ENCODE measurements at places on chromosomes 3 and 15. TPM values are rescaled to one million over a fixed set of nuclear protein-coding genes. Genes with fewer than 3 reads are reported as not detected.
A peak's percentile ranks its signal among the peaks of the same experiment; 100 is the strongest.

GRCh38 chr15:81155375-81156218, 21.5 kb downstream of the CFAP161 start:
- DNase-seq, result peak; percentile 78

The CCNDBP1 gene
- 95.5 TPM for polyA plus RNA-seq

The LIPH gene
- polyA plus RNA-seq, result 16.2 TPM

The SEMA6D gene
- 2.4 TPM for polyA plus RNA-seq

- no peak for DNase-seq
These were observed 161.4 kb downstream of the CHST2 start for GRCh38 chr3:143280984-143281383.

DNA sequence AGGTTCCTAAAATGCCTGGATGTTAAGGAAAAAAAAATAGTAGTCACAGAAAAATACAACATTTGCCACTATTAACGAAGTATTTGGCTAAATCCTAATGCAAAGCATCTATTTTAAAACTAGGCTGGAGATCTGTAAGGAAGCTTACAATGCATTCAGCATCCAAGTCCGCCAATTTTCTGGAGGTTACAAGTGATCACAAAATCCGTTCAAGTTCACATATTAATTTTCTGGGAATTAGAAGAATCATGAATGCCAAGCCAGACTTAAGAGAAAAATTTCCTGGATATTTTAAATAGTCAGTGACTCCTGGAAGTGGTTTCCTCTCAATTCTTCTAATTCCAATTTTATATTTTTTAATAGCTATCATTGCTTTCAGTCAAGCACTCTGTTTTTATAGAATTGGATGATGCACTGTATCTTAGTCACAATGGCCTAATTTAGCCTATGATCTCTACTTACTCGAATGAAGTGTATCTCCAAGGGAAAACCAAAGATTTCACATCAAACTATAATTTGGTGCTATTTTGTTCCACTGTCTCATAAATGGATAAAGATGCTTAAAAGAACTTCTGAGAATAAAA, 60.4 kb downstream of the P3H2 start:
- DNase-seq, result no peak

The IMPG2 gene
- 0.07 TPM for polyA plus RNA-seq

The ZNF385D gene
- under 0.01 TPM for polyA plus RNA-seq

DNA sequence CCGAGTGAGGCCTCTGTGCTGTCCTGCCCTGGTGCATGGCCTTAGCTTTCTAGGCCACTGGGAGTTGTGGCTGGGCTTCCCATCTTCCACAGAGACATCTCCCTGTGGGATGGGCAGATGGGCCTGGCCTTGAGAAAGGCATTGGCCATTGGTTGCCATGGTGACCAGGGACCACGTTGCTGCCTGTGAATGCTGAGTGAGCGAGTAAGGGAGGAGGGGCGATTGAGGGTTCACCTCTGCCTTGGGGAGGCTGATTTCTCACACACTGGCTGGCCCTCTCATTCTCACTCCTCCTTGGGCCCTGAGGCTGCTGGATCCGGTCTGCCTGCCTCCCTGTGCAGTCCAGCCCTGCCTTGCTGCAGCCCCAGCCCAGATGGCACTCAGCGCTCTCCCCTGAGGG, 26.4 kb upstream of the DOCK3 start:
- DNase-seq, result no peak

The DENND6A gene
- 8.6 TPM for polyA plus RNA-seq

DNA sequence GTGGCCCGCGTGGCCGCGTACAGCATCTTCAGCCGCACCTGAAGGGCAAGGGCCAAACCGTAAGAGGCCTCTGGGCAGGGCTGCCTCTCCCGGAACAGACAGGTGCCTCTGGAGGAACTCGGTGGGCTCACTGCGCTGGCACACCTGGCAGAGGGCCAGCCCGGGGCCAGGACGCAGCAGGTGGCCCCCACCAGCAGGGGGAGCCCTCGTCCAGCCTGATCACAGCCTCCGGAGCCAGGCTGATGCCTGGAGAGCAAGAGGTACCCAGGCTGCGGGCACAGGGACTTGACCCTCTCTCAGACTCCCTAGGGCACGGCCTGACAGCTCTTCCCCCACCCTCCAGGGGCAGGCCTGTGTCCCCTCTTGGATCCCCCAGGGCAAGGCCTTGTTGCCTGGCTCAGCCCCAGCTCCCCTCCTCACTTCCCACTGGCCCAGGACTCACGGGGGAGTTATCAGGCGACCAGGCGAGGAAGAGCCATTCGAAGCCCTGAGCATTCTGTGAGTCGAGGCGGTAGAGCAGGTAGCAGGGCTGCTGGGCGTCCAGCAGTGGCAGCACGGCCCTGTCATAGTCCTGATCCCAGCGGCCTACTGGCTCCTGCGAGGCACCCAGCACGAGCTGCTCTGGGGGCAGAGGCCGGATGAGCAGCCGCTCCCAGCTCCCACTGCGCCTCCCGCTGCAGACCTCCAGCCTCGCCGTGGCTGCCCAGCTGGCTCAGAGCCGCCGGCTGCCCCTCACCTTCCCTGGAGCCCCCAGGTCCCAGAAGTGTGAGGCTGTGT, 6.2 kb upstream of the TLR9 start:
- DNase-seq, result no peak

GRCh38 chr15:47801522-47801921, 84.2 kb downstream of the SEMA6D start:
- DNase-seq, result no peak

The DYNC1LI1 gene
- polyA plus RNA-seq, result 16.2 TPM

DNA sequence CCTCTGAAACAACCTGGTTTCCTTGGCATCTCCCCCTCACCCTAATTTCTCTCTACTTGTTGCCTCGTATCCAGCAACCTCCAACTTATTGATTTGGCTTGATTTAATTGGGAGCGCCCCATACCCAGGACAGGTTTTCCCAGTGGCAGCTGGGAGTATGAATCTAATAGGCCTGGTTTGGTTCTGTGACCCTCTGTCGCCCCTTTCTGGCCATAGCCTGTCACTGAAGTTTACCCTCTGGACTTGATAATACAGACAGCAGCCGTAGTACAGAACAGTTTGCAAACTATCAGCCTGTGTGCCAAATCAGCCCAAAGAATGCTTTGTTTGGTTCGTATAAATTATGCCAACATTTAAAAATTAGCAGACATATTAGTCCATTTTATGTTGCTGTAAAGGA, 525.1 kb upstream of the GOLIM4 start:
- no peak for DNase-seq

DNA sequence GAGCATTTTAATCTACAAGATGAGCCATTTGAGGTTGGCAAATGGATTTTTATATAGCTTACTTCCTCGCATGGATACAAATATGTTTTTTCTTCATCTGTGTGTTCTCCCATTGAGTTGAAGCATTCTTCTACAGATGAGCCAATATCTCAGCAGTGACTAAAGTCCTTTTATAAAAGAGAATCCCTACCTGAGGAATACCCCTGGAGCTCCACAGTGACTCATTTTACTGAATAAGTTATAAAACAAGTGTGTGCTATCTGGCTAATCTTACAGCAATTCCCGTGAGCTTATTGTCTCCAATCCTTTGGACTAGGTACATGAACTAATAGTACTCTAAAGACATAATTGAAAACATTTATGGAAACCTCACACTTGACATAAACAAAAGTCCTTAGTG, 354.2 kb upstream of the BCHE start:
- no peak for DNase-seq

GRCh38 chr3:155861476-155862183, 7.4 kb upstream of the SLC33A1 start:
- no peak for DNase-seq

DNA sequence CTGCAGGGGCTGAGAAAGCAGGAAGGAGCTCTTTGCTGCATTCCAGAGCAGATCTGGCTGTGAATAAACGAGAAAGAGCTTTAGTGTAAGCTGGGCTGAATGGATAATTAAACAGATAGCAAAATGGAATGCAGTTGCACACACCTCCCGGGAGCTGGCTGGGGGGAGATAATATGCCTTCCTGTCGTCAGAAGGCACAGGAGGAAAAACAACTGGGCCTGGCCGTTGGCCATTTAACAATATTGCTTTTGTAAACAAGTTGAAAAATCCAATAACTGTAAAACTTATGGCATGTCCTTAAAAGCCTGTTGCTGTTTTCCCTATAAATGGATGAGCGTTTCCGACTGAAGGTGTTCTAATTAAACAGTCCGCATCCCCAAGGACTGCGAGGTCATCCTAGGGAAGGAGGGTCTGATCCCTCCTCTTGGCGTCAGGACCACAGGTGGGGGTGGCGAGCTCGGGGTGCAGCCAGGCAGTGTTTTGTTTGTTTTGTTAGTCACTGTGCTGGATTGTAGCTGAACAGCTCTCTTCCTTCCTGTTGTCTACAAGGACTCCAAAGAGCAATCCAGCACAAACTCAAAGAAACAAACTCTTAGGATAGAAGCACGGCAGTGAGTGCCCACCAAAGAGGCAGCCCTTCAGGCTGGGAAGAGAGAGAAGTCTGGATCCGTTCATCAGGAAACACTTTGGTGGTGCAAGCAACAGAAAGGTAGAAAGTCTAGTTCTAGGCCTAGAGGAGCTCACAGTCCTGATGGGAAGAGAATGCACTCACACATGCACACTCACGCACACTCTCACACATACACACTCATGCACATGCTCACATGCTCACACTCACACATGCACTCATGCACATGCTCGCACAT, 133.4 kb upstream of the SMAD3 start:
- DNase-seq, result peak; percentile 53

DNA sequence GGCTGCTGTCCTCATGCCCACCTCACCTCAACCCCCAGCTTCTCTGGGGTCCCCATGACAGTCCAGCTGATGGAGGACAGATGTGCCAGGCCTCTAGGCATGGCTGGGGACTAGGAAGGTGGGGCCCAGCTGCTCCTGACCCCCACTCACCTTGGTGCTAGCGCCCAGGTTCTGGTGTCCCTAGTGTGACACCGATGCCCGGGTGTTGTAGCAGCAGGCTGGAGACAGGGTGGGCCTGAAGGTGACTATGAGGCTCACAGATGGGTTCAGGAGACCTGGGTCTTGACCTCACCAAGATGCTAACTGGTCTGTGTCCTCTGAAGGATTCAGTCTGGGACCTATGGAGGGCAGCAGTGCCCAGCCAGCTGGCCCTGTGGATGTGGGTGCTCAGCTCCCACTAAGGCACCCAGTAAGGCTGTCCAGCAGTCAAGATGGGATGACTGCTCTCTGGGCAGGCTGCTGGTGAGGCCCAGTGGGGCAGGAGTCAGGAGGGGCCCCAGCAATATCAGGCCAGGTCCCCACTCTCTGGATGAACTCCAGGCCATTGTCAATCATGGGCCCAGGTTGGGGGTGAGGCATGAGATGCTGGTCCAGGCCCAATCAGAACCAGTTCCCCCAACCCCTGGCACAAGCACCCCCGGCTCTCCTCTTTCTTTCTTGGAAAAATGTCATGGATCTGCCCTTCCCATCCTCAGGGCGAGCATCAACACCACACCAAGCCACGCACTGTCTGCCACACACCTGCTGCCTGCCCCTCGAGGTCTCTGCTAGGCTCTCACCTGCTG, 33.0 kb downstream of the ALDH1L1 start:
- peak; percentile 52 for DNase-seq

GRCh38 chr3:49173792-49174170, 2.4 kb downstream of the KLHDC8B start:
- DNase-seq, result no peak

The SETD2 gene
- polyA plus RNA-seq, result 20.5 TPM

- no peak for DNase-seq
These were observed 391.2 kb upstream of the NECTIN3 start for GRCh38 chr3:110680450-110680849.

- no peak for DNase-seq
These were observed 62.9 kb upstream of the MCF2L2 start for GRCh38 chr3:183491109-183491922.

DNA sequence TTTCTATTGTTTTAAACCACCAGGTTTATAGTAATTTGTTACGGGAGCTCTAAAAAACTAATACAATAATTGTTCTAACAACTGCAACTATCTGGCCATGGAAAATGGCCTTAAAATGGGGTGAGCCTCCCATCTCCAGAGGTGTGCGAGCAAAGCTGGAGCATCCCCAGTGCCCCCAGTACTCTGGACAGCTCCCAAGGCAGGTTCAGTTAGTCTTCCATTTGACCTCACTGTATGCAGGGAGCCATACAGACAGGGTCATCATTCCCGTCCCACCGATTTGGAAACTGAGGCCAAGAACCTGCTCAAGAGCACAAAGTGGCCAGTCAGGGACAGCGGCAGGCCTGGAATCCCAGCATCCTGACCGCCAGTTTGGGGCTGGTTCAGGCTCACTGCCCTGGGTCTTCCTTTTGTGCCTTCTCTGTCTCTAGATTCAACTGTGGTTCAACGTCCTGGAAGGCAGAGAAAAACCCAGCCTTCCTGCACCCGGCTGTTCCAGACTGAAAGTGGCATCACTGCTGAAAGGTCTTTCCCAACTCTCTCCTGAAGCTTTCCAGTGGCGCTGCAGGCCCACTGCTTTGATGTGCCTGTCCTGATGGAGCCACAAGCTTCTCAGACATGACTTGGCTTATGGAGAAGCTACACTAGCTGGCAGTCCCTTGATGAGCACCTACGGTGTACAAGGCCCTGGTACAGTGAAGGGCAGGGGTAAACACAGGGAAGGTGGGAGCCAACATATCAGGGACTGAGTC, 76.6 kb upstream of the LINGO1 start:
- no peak for DNase-seq

The ROBO2 gene
- 0.23 TPM for polyA plus RNA-seq

GRCh38 chr15:57730876-57731275, 24.4 kb downstream of the POLR2M start:
- no peak for DNase-seq

- peak; percentile 92 for DNase-seq
These were observed 35.5 kb upstream of the HACD2 start for GRCh38 chr3:123620343-123620742.

GRCh38 chr3:185164428-185165217, 11.8 kb upstream of the C3orf70 start:
- DNase-seq, result no peak

- DNase-seq, result no peak
These were observed 861.9 kb upstream of the SEMA6D start for GRCh38 chr15:46855388-46855787.

GRCh38 chr3:85737846-85738245, 779.1 kb downstream of the CADM2 start:
- DNase-seq, result no peak

DNA sequence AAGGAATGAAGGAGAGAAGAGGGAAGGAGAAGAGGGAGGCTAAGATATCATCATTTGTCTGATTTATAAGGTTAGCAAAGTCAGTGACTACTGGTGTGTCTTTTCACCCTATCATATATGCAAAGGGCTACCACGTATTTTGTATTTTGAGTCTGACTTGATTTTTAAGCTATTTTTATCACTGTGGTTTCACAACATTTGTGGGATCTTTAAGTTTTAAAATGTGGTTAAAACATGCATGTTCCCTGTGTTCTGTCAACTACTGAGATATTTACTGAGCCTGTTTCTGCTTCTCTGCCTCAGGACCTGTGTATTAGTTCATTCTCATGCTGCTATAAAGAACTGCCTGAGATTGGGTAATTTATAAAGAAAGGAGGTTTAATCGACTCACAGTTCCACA, 22.5 kb upstream of the SPTSSB start:
- no peak for DNase-seq

- DNase-seq, result no peak
These were observed 752 bp downstream of the CEP63 start for GRCh38 chr3:134486577-134487041.

Measured in sigmoid colon (tissue), 7 donors.